ENCODE measurements at places on chromosomes 4 and X.

GRCh38 chr4:18007625-18008024, 13.9 kb downstream of the LCORL start:
- DNase-seq, result no peak

DNA sequence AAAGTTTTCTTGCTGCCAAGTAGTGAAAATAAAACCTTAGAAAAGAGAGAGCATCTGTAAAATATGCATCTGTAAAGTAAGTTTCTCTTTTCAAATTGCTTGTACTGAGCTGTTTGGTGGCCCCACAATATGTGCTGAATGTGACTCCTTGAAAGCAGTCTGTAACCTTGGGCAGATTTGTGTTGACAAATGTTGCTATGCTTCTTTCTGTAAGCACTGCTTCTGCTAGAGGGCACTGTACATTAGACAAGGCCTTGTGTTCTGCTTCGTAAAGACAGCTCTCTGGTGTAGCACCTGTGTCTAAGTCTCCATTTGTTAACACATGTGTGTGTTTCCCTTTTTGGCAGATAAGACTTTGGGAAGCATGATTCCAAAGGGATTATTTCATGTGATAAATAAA, 56.6 kb upstream of the NRK start:
- no peak for DNase-seq

GRCh38 chr4:20289782-20290181, 38.1 kb downstream of the SLIT2 start:
- DNase-seq, result no peak

- DNase-seq, result no peak
Measured at GRCh38 chr4:93285346-93285745, 543.2 kb upstream of the ATOH1 start.

- no peak for DNase-seq
Measured at GRCh38 chr4:18973296-18973695, 951.7 kb upstream of the LCORL start.

DNA sequence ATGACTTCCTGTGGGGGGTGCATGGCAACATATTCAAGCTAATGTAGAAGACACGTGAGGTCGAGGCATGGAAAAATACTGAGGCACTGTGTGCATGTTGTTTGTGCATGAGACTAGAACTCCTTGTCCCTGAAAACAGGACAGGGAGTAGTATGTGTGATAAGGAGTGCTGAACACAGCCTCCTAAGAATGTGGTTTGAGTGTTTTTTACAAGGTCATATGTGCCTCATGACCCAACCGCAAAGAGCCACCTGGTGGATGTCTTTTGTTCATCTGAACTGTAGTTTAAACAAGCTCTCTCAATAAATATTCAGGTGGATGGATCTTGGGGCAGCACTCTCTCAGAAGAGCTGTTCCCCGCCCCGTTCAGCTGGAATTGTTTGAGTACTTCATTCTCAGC, 226.6 kb downstream of the NLGN4X start:
- no peak for DNase-seq

GRCh38 chr4:132334081-132334480, 815.0 kb upstream of the PCDH10 start:
- no peak for DNase-seq

GRCh38 chr4:124066595-124066994, 645.9 kb downstream of the ANKRD50 start:
- DNase-seq, result no peak

- no peak for DNase-seq
Measured at GRCh38 chr4:91057871-91058270, 930.7 kb downstream of the CCSER1 start.

DNA sequence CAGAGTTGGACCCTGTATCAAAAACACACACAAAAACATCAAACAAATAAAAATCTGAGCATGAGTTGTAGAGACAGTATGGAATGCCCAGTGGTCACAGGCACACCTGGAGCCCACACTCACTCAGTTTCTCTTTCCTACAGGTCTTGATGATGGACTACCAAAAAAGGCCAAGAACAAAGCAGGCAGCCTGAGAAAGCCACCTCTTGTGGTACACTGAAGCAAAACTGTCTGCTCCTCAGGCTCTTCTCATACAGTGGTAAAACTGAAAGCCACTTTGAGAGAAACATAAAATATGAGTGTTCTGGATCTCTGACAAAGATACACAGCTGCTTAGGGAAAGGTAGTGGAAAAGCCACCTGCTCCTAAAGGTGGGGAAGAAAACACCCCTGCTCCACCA, 1206.9 kb downstream of the FSTL5 start:
- DNase-seq, result no peak

- no peak for DNase-seq
Measured at GRCh38 chrX:72304877-72305276, 837 bp downstream of the CITED1 start.

DNA sequence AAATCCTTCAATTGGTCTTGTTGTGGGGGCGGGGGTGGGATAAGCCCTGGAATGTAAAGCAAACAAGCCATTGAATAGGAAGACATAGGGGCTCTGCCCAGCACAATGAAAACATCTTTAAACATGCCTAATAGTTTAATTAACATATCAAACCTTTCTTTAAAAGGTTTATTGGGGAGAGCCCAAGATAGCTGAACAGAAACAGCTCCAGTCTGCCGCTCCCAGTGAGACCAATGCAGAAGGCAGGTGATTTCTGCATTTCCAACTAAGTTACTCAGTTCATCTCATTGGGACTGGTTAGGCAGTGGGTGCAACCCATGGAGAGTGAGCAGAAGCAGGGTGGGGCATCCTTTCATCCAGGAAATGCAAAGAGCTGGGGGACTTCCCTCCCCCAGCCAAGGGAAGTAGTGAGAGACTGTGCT, 327.2 kb upstream of the CNKSR2 start:
- no peak for DNase-seq

DNA sequence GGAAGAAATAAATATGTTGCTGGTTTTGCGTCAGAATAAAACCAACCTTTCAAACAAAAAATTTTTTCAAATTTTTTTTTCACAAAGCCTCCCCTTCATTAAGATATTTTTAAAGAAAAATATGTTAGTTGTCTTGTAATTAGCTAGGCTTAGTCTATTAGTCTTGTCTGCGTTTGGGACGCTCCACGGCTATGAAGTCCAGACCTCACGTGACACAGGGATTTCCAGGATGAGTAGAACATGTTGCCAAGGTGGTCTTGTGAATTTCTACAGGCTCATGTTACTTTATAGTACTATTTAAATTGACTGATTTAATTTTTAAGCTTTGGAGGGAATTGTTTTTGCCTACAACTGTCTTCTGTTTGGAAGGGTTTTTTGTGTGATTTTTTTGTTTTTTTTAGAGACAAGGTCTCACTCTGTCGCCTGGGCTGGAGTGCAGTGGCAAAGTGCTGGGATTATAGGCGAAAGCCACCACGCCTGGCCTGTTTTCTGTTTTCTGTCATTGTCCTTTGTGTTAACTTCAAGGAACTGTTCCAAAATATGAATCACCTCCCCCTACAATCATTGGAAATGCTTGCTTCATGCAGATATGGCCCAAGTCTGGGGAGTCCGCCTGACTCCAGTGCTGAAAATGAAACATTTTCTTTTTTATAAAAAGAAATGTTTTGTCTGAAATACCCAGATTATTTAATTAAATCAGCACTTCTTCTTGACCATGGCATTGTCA, 26.2 kb downstream of the TMEM144 start:
- no peak for DNase-seq

DNA sequence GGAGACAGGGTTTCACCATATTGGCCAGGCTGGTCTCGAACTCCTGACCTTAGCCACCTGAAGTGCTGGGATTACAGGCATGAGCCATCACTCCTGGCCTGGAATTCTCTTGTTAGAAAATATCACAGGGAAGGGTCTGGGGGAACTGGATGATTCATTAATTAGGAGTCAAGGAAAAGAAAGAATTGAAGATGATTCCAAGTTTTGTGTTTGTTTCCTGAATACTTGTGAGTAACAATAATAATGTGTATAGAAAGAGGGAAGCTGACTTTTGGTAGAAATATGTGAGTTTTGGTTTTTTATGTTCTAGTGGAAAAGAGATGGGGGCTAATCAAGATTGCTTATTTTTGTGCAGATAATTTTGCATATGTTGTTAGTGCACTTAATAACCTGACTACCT, 77.3 kb upstream of the CLNK start:
- no peak for DNase-seq

GRCh38 chr4:100651499-100652175, 133.8 kb upstream of the EMCN start:
- DNase-seq, result no peak

DNA sequence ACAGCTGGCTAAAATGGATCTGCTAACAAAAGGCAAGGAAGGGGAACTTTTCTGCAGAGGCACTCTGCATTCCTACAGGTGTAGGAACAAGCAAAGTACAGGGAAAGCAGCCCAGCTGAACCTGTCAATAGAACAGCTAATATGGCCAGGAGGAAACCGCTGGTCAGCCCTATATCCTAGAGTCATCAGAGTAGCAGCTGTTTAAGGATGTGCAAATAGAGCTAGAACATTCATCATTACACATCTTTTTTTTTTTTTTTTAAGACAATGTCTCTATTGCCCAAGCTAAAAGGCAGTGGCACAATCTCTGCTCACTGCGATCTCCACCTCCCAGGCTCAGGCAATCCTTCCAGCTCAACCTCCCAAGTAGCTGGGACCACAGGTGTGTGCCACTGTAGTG, 163.0 kb downstream of the BTC start:
- no peak for DNase-seq

- no peak for DNase-seq
Measured at GRCh38 chr4:94127707-94128328, 79.8 kb upstream of the SMARCAD1 start.

GRCh38 chr4:60930866-60931265, 269.3 kb upstream of the ADGRL3 start:
- DNase-seq, result no peak

DNA sequence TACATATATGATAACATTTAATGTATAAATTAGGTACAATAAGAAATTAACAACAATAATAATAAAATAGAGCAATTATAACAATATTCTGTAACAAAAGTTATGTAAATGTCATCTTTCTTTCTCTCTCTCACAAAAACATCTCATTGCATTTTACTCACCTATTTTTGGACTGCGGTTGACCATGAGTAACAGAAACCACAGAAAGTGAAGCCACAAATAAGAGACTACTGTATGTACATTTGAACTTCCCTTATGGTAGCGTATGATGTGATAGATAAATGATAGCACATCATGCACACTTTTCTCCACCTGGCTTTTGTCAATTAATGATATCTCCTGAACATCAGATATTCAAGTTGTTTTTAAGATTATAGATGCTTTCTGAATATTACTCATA, 80.5 kb downstream of the HNRNPD start:
- no peak for DNase-seq

- no peak for DNase-seq
Measured at GRCh38 chr4:139492429-139492828, 38.5 kb downstream of the RAB33B start.

GRCh38 chr4:77430847-77431246, 174.8 kb upstream of the CXCL13 start:
- DNase-seq, result no peak

DNA sequence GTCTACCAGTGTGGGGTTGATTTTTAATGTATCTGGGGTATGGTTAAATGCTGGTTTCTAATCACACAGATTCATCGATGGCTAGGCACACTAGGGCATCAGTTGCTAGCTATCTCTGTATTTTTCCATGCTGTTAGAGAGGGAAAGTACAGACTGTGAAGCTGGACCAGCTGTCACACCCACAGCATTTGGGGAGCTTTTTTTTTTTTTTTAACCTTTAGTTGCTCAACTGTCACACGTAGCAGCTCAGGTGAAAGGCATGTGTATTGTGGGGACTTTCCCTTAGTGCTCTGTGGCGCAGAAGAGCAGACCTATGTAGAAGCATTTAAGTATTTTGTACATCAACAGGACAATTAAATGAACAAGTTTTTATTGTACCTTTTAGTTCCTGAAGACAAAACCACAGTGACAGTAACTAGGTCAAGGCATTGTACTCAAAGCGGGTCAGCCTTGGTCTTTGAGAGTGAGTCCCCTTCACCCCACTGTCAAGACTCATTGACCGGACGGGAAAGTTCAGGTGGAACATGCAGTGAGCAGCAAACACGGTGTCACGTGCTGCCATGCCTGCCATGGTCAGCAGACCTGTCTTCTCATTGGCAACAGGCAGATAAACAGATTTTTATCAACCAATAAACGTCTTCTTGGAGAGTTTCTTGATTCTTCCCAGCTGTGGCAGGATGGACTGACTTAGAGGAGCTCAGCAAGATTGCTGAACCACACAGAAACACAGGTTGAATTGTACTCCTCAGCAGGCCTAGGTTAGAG, 65.3 kb downstream of the CASP3 start:
- no peak for DNase-seq

GRCh38 chr4:87117051-87117731, 103.2 kb downstream of the KLHL8 start:
- no peak for DNase-seq

DNA sequence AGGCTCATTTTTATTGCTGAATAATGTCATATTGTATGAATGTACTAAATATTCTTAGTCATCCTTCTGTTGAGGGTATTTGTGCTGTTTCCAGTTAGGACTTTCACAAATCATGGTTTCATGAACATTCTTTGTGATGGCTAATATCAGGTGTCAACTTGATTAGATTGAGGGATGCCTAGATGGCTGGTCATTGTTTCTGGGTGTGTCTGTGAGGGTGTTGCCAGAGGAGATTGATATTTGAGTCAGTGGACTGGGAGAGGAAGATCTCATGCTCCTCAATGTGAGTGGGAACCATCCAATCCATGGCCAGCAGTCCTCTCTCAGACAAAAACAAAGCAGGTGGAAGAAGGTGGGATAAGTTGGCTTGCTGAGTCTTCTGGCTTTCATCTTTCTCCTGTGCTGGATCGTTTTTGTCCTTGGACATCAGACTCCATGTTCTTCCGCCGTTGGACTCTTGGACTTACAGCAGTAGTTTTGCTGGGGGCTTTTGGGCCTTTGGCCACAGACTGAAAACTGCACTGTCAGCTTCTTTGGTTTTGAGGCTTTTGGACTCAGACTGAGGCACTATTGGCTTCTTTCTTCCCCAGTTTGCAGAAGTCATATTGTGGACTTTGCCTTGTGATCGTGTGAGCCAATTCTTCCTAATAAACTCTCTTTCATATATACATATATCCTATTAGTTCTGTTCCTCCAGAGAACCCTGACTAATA, 11.9 kb upstream of the HS3ST1 start:
- DNase-seq, result no peak

- no peak for DNase-seq
Measured at GRCh38 chrX:12951595-12951975, 23.3 kb upstream of the TMSB4X start.

DNA sequence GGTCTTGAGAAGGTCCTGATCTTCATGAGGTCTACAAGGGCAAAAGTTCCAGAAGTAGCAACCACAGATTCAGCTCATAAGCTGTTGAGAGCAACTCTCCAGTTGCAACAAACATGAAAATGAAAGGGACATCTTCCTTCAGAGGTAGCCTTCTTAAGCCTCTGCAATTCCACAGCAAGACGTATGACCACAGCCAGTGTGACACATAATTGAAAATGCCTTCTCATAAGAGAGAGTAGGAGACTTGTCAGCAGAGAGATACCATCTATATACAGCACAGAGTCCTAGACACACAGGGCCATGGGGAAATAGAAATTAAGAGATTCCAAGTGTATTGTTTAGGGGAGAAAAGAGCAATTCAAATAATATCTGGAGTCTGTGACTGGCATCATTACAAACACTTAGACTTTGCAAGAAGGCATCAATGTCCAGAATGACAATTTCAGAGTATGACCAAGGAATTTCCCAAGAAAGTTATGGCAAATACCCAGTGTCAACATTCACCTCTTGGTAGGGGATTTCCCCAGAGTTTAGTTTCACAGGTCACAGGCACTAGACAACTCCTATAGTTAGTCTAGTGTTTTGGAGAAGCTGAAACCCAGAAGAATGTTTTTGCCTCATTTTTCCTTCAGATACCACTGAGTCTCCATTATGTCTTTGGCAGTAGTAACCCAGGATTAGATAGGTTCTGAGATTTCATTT, 340.3 kb downstream of the ZNF674 start:
- no peak for DNase-seq
